ENCODE measurements at places on chromosomes 1 and 21.

DNA sequence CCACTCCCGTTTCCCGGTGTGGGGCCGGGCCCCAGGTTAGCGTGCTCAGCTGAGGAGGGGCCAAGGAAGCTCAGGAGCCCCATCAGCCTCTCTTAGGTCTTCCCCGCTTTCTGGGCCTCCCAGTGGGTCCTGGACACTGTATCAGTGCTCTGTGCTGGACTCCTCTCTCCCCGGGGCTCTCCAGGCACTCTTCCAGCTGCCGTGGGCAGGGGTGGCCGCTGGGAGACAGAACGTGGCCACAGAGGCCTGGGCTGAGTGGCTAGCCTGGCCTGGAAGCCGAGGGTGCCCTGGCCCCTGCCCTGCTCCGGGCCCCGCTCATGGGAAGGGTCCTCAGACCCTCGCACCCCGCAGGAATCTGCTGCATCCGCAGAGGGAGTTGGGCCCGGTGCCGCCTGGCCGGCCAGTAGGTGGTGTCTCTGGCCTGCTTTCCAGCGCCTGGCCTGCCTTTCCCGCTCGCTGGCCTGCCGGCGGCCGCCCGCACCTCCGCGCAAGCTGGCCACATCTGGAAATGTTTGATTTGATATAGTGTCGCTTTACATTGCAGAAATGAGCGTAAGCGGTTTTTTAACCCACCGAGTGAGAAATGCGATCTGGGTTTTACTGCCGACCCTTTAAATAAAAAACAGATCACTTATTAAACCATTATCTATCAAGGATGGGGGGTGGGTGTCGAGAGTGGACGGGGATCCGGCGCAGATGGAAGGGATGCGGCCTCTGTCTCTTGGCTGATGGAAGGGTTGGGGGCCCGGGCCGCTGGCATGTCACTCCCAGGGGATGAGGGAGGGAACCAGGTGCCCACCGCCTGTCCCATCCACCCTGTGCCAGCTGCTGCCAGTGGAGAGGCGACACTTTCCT is 74.4 kb upstream of the TTC34 start:
- DNase-seq = peak; percentile 20

DNA sequence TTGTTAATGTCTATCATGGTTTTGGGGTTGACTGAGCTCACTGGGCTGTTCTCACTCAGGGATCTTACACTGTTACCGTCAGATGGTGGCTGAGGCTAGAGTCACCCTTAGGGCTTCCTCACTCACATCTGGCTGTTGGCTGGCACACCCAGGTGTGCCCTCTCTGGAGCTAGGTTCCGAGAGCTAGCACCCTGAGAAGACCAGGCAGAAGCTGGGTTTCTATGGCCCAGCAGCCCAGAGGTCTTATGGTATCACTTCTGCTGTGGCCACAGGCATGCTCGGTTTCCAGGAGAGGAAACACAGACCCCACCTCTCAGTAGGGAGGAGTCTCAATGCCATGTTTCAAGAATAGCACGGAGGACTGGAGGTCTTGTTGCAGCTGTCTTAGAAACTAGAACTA is 20.7 kb upstream of the KIF1B start:
- DNase-seq = no peak

- DNase-seq = no peak
Observed at GRCh38 chr1:229033480-229033879, 237.4 kb upstream of the RAB4A start.

DNA sequence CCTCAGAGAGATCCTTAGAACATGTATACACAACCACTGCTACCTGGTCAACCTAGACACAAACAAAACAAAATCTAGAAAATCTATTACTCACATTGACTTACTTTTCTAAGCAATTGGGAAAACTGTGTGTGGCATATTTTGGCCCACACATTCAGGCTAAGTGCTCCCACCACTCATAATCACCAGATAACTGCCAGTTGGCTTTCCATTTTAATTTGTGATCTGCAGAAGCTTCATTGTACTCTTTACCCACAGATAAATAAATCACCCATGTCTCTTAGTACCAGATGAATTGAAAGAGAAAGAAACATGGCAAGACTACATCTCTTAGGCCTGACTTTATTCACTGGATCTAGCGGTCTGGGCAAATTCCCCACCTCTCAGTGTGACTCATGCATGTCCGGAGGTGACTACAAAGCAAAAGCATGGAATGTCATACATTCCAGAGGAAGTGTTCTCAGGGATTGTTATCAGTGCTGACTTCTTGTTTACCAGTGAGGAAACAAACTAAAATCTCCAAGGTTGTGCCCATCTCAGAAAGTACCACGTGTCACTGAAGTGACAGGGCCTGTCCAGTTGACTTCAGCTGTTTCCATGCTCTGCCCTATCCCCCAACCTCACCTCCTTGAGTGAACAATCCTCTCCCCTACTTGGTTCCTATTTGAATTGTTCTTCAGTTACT is 52.4 kb upstream of the BCL10 start:
- no peak for DNase-seq

- DNase-seq = no peak
Observed at GRCh38 chr1:153652805-153653500, 5.5 kb upstream of the SNAPIN start.

DNA sequence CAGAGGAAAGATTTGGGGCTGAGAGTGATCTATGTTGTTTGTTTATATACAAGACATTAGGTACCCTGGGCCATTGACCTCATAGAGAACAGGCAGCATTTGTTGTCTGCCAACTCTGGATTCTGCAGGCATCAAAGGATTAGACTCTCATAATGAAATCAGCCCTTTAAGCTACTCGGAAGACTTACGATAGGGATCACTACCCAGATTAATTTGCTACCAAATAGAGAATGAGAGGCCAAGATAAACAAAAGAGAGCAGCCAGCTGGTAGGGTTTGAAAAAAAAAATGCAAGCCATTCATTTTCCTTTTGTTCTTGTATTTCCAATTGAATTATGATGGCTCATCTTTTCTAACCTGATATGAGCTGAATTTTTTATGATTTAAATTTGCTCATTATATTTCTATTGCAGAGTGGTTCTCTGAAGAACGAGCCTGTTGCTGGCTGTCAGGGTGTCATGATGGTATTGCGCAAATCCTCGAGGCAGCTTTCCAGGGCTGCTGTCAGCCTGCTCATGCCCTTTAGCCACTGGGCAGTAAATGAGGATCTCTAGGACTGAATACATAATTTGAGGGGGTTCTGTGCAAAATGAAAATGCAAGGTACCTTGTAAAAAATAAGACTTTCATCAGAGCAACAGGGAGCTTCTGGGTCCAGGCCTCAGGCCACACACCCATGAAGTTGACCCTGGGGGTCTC is 116.4 kb upstream of the KCNJ15 start:
- DNase-seq = no peak

- DNase-seq = no peak
Observed at GRCh38 chr1:38197312-38198061, 150.9 kb upstream of the POU3F1 start.

DNA sequence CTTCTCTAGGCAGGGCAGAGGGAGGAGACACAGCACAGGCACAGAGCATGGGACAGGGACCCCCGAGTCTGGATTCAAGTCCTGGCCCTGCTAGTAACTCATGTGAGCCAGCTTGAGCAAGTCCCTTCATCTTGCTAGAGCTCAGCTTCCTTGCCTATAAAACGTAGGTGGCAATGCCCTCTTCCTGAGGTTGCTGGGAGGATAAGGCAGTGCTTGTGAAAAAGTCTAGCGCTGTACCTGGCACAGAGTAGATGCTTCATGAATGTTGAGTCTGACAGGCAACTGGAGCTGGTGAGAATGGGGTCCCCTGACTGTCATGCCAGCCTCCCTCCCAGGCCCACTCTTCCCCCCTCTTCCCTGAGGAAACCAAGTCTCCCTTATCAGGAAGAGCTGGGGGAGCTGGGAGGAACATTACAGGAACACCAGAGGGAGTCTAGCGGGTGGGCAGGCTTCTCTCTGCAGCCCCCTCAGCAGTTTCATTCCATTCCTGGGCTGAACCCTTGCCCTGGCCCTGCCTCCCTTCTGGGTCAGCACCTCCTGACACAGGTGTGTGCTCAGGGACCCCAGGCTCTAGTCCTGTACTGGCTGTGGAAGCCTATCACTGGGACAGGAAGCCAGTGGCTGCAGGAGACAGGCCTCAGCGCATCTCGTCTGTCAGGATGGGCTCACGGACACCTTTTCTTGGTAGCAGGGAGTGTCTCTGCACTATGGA is 9.9 kb downstream of the CHRNB2 start:
- DNase-seq = no peak

GRCh38 chr1:164713456-164714207 is 154.6 kb downstream of the PBX1 start:
- no peak for DNase-seq

GRCh38 chr21:32753818-32754585 is 17.6 kb downstream of the PAXBP1 start:
- no peak for DNase-seq

DNA sequence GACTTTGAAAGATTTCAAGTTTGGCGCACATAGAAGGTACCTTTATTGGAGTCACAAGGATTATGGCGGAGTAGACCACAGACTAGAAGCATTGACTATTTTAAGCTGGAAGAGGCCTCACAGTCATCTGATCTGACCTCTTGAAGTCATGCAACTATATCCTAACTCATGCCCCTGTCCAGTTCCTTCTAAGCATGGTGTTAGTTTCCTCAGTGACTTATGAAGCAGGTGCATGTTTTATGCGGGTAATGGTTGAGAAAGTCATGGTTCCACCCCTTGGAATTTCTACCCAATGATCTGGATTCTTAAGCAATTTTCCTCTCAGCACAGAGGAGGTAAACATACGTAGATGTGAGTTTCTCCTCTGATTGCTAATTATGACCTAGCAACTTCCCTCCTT is 11.7 kb downstream of the OLFML3 start:
- no peak for DNase-seq

DNA sequence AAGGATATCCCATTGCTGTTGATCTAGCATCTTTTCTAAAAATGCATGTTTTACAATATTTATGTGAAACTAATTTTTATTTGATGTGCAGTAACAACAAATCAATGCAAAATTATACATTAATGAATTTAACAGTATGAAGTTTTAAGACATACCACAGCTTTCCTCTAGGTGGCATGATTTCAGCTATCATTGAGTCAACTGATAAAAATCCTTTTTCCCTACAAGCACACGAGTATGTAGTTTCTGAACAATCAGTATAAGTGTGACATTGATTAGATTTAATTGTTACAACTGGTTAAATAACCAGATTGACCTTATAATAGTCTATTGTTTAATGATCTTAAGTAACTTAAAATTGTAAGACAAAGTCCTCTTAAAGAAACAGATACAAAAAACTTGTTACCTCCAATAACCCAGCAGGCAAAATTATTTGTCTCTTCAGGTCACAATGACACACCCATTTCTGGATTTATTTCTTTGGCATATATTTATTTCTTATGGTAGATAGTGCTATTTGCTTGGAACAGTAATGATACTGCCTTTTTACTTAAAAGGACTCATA is 5.8 kb upstream of the TGFB2 start:
- DNase-seq = no peak

GRCh38 chr1:175331891-175332290 is 139.3 kb upstream of the KIAA0040 start:
- DNase-seq = no peak

DNA sequence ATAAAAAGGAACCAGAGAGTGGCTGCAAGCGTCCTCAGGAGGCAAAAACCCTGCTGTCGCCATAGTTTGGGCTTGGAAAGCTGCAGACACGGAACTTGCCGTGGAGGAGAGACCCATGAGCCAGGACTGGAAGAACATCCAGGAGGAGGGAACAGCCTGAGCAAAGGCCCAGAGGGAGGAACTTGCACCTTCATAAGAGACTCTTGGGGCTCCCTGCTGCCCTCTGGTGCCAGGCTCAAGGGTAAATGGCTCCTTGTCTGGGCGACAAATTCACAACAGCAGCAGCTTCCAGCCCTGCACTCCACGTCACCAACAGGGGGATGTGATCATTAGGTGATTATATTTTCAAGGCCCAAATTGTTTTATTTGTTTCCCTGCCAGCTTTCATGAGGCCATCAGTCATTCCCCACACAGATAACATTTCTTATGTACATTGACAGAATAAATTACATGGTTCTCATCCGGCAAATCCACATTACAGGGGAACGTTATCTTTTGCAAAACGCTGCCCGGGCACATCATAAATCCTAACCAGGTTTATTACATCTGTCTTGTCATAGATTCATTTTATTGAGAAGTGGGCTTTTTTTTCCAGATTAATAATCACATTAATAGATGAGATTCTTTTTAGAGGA is 143.0 kb upstream of the GRIK3 start:
- DNase-seq = no peak

- no peak for DNase-seq
Observed at GRCh38 chr1:208654241-208654640, 410.1 kb upstream of the PLXNA2 start.

DNA sequence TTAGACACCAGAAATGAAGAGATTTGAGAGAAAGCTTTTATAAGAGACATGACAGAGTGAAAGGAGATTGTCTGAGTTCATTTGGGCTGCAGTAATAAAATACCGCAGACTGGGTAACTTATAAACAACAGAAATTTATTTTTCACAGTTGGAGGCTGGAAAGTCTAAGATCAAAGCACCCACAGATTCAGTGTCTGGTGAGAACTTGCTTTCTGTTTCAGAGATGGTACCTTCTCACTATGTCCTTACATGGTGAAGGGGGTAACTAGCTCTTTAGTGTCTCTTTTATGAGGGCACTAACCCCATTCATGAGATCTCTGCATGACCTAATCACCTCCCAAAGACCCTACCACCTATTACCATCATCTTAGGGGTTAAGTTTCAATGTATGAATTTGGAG is 30.9 kb upstream of the FCRL4 start:
- no peak for DNase-seq

Data from anterior cingulate cortex (tissue), 58 donors.